ENCODE measurements at places on chromosomes 1 and 21. TPM values are rescaled to one million over a fixed set of nuclear protein-coding genes. Genes with fewer than 3 reads are reported as not detected.
A peak's percentile ranks its signal among the peaks of the same experiment; 100 is the strongest.

DNA sequence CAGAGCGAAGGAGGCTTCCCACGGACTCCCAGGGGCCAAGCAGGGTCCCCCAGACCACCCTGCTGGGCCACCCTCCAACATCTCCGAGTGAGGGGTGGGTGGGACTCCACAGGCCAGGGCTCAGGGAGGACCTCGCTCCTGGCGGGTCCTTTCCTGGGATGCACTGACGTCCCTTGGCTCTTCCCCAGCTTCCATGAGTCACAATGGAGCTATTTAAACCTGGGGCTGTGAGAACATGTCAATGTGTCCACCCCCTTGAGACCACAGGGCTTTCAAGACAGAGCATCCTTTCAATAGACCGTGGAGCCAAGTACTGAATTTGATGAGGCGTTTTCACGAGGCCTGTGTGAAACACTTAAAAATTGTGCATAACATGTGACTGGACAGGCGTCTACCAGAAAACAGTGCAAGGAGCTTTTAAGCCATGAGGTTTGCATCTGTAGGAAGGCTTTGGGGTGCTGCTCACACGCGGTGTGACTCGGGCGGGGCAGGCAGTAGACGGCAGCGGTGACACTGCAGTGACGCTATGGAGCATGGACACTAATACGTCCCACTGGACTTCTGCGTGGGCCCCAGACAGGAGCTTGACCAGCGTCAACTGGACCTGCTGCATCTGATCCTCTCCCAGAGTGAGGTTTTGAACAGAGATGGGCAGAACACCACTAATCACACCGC is 24.1 kb upstream of the NPHP4 start:
- DNase-seq = no peak

- no peak for DNase-seq
These were observed 61.8 kb upstream of the LRRC8D start for GRCh38 chr1:89759036-89759435.

DNA sequence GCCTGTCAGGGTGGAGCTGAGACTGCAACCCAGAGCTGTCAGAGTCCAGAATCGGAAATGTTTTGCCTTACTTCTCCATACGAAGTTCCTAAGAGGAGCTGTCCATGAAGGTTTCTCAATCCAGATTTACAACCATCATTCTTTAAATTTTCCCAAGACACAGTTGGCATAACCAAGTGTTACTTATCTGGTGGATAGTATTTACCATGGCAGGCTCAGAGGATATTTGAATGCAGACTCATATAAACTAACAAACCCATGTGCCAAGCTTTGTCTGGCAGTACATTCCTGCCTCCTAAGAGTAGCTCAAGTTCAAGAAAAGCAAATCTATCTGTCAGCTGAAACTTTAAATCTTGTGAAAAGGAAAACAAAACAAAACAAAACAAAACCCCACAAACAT is 267.9 kb downstream of the ZNF326 start:
- DNase-seq = no peak

- no peak for DNase-seq
These were observed 44.7 kb downstream of the SLC44A3 start for GRCh38 chr1:94864821-94865220.

GRCh38 chr1:165576536-165576935 is 32.7 kb downstream of the LRRC52 start:
- DNase-seq = no peak

GRCh38 chr1:56873213-56873612 is 18.6 kb downstream of the C8A start:
- DNase-seq = no peak

DNA sequence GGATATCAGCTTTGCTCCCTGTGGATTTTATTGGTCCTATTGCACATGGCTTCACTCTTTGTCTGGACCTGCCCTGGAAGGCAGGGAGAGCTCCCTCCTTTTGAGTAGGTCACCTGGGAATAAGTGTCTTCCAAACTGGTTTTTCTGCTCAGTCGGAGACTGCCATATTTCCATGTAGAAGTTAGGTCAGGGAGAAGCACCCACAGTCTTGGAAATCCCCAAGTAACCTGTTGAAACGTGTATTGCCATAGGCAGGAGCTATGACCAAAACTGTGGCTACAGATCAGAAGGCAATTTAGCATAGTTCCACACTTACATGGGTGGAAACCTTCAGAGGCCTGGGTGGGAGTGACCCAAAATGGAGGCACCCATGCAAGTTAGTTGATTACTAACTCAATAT is 3.5 kb upstream of the GNG12 start:
- DNase-seq = no peak

DNA sequence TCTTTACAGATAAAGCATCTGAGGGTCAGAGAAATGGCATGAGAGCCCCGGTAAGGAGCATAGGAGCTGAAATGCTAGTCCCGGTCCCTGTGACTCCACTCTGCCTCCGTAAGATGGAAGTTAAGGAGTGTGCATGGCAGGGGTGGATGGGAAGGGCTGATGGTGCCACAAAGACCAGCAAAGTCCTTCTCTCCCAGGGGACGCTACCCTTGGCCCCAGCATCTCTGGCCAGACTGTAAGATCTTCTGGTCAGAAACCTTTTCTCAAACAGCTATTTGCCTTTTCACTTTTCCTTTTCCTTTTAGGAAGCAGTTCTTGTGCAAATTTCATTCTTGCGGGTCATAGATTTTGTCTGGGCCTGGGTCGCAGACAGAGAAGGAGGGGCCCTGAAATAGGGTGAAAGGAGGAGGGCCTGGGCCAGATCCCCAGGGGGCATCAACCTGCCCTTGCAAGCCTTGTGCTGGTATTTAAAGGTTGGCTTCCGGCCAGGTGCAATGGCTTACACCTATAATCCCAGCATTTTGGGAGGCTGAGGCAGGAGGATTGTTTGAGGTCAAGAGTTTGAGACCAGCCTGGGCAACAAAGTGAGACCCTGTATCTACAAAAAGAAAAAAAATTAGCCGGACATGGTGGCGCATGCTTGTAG is 14.4 kb upstream of the EPS8L3 start:
- DNase-seq = no peak

GRCh38 chr1:12095452-12096263 is 32.6 kb downstream of the TNFRSF8 start:
- DNase-seq = no peak

DNA sequence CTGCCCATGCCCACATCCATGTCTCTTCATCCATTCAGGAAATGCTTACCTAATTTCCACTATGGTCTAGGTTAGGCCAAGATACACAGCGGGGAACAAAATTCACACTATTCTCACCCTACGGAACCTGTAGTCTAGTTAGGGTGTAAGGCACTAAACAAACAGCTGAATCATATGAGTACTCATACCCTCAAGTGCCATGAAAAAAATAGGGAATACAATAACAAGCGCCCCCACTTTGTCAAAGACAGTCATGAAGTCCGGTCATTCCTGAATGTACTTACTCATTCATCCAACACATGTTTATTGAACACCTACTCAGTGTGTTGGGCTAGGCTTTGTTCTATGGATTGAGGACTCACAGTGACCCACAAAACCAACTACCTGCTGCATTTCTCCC is 6.2 kb upstream of the FYB2 start:
- no peak for DNase-seq

DNA sequence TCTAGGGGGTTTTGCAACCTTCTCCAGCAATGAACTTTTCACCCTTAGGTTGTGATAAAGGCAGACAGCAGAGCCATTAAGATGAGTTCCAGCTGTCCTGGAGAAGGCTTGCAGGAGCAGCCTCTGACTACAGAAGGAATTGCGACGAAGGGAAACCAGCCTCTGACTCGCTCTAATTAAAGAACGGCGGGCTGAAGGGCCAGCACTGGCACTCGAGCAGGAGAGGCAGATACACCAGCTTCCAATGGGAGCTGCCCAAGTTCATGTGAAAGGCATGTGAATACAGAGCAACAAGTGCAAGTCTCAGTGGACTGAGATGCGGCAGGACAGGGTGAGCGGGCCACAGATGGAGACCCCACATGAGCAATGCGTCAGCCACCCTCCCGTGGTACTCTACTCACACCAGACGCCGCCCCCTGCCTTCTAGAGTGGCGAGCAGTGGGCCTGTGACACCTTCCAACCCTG is 15.7 kb downstream of the RCC2 start:
- DNase-seq = no peak

DNA sequence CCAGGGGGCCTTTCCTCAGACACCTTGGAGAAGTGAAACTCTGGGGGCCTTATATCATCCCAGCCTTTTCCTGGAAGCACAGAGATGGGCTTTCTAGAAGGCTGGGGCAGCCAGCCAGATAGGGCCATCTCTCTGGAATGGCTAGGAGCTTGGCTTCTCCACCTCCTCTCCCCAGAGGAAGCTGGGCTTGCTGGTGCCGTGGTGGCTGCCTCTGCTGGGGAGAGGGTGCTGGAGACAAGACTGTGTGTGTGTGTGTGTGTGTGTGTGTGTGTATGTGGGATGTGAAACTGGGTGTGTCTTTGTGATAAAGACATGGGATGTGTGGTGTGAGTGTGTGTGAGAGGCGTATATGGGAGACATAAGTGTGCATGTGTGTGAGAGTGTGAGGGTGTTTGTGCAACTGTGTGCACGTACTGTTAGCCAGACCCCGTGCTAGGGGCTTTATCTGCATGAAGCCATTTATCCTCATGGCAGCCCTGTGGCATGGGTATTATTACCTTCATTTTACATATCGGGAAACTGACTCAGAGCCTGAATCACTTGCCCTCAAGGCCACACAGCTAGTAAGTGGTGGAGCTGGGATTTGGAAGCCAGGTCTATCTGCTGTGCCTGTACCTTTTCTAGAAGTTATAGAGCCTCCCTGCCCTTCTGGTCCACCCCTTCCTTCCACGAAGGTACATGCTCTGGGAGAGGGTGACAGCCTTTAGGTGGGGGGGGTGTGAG is 44.2 kb downstream of the PTPRU start:
- DNase-seq = no peak

GRCh38 chr1:3530926-3531818 is 76.7 kb downstream of the ARHGEF16 start:
- DNase-seq = peak; percentile 96

- no peak for DNase-seq
These were observed 49.8 kb downstream of the ADAMTS1 start for GRCh38 chr21:26795412-26795805.

GRCh38 chr1:207470927-207471326 is 16.8 kb downstream of the CR2 start:
- DNase-seq = no peak

DNA sequence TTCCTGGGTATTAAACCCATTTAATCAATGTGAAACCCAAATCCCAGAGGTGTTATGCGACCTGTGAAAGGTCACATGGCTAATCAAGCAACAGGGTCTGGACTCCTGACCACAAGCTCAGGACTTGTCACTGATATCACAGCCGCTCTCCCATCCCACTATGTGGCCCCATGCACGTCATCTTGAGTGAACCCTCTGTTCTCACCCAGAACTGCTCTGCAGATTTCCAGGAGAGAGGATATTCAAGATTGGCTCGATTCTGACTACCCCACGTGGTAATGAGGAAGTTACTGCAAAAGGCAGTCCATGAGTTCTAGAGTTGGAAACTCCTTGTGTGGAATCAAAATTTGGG is 173.5 kb upstream of the ETV3 start:
- DNase-seq = no peak

DNA sequence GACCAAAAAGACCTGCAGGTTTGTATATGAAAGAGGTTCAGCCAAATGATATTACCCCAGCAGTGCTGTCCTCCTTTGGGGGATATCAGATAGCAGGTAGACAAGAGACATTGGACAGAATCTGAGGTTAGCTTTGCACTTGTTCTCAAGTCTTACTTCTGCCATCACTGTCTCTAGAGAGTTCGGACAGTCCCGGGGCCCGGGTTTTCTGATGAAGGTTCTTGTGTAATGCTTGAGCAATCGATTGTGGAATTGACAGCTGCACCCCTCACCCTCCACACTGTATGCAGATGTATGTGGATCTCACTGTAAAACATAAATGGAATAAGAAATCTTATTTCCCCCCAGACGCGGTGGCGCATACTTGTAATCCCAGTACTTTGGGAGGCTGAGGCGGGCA is 56.2 kb upstream of the MORC3 start:
- DNase-seq = no peak

- DNase-seq = no peak
These were observed 4.1 kb upstream of the TIAM1 start for GRCh38 chr21:31348188-31348587.

DNA sequence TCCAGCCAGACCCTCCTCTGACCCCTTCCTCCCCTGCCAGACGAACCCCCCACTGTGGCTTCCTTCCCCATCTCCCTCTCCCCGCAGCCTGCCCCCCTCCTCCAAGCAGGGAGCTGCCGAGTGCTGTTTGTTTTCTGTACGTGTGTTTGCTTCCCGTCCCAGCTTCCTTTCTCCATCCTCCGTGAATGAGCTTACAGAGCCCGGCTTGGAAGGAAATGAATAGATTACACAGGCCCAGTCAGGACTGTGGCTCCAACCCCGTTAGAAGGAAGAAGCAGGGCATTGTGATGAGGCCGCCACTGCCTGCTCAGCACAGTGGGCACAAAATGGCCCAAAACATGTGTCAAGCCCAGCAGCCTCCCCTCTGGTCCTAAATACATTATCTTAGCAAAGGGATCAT is 123.2 kb downstream of the IGSF21 start:
- no peak for DNase-seq

DNA sequence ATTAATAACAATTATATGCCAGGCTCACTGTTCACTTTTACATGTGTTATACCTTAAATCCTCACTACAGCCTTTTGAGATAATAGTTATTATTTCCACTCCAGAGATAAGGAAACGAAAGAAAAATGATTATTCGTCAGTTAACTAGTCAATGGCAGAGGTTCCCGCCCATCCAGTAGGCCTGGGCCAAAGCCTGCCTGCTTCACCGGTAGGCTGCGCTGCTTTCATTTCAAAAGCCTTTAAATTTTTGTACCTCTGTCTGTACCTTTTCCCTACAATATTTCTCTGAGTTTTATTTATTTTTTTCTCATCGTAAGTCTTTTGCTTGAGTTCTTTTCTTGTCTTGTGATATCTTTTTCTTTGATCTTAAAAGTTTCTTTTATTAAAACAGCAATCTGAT is 3.6 kb downstream of the GPR52 start:
- no peak for DNase-seq

Gene FCGR3A
- total RNA-seq = 80.7 TPM

Gene TSACC
- not detected for total RNA-seq

Gene DMBX1
- not detected for total RNA-seq

Gene CYP4Z1
- total RNA-seq = 6.8 TPM

Gene KRTAP11-1
- 0.46 TPM for total RNA-seq

Gene CD34
- total RNA-seq = 78.2 TPM

Gene CYP4A22
- total RNA-seq = 1.8 TPM

Gene TNFSF18
- total RNA-seq = not detected

Gene TNFSF4
- 1.5 TPM for total RNA-seq

Gene TLR5
- total RNA-seq = 4.1 TPM

Gene NDUFS2
- 71.3 TPM for total RNA-seq

Gene GBP4
- 21.1 TPM for total RNA-seq

Gene KRTAP12-3
- not detected for total RNA-seq

Gene PRR9
- not detected for total RNA-seq

Measured in upper lobe of left lung (tissue), 6 donors.